Activated CD4-positive, alpha-beta T cell treated with anti-CD3 and anti-CD28 coated beads, Interleukin-2, Interleukin-4, amounts not matched to agents 100 ng/mL and 50 ng/mL, durations not matched to agents 16 hours and 8 hours (primary cell): ENCODE measurements at places on chromosomes 5 and 9.
A peak's percentile ranks its signal among the peaks of the same experiment; 100 is the strongest.

DNA sequence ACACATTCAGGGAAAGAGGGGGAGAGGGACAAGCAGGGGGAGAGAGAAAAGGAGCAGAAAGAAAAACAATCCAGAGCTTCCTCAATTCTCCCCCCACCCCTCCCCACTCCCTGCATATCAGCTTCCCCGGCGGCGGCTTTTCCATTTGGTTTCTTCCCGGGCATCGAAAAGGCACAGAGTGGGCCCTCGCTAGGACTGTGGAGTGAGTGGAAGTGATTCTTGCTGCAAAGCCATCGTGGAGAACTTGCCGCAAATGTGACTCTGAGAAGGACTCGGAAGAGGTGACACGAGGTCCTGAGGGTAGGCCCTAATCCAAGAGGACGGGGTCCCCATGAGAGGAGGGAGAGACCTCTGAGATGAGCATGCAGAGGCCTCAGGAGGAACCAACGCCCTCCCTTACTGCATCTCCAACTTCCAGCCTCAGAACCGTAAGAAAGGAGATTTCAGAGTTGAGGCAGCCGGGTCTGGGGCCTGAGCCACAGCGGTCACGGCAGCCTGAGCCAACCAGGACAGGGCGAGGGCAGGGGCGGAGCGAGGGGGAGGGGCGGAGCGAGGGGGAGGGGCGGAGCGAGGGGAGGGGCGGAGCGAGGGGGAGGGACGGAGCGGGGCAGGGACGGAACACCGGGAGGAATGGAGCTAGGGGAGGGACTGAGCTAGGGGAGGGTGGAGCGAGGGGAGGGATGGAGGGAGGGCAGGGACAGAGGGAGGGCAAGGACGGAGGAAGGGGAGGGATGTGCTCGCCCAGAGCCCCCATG lies 21.2 kb upstream of the SARDH start:
- DNase-seq = no peak

GRCh38 chr9:134166374-134166773 lies 2.0 kb upstream of the RNU6ATAC start:
- DNase-seq = no peak

GRCh38 chr5:17224858-17225511 lies 7.6 kb downstream of the BASP1 start:
- DNase-seq = no peak

GRCh38 chr5:159886296-159886695 lies 30.0 kb upstream of the ADRA1B start:
- DNase-seq = no peak

DNA sequence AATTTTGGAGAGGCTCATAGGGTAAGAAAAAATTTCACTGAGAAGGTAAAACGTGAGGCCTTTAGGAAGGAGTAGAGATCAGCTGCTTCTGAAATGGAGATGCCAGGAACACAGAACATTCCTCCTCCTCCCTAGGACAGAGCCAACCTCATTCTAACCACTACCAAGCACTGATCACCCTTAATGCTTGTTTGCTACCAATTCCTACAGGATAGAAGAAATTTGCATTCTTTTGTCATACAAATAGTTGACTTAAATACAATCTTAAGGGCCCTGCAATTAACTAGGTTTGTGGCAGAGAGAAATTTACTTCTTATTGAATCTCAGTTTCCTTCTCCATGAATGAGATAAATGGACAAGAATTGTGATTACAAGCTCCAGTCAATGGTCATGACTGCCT lies 780.2 kb upstream of the WWC1 start:
- DNase-seq = no peak

- no peak for DNase-seq
Measured at GRCh38 chr5:171149333-171149732, 159.7 kb upstream of the TLX3 start.

DNA sequence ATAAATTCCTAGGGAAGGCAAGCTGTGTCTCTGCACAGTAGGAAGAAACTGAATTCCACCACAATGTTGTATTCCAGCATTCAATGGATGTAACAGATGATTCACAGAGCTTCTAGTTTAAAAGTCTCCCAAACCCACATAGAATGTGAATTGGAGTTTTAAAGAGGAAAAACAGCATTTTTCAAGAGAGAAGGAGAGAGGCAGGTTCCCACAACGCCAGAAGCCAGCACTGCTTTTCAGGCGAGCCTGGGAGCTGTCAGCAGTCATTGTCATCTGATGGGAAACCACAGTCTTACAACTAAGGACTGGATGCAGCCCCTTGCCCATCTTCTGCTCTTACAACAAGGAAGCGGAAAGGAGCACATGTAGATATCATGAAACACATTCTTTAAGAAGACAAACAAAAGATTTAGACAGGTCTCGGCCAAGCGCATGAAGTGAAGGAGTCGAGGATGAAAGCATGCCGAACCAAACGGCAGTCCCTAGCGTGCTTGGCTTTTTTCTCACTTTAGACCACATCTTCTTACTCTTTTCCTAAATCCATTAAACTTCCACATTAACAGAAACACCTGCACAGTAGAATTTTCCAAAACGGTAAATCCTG lies 638 bp downstream of the DIRAS2 start:
- DNase-seq = no peak

GRCh38 chr5:134140530-134141201 lies 26.2 kb downstream of the TCF7 start:
- peak; percentile 70 for DNase-seq

DNA sequence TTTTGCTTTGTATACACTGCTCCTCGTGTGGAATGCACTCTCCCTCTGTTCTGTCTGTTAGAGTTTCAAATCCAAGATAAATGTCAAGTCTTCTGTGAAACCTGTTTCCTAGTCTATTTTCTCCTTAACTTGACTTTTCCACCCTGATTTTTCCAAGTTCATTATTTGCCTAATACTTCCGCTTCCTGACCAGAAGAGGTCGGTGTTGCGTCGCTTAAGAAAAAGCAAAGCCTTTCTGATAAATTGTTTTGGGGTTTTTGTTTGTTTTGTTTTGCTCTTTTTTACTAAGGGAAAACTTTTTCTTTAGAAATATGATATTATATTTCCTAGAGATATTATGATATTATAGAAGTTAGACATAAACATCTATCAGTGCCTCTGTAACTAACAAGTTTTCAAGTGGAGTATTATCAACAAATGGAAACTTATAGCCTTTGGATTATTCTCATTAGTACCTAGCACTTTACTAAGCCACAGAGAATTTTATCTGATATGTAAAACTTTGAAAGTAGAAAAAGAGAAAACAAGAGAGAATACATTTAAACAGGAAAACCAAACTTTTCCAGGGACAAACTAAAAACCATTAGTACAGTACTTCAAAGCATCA lies 55.8 kb downstream of the PHAX start:
- peak; percentile 39 for DNase-seq

DNA sequence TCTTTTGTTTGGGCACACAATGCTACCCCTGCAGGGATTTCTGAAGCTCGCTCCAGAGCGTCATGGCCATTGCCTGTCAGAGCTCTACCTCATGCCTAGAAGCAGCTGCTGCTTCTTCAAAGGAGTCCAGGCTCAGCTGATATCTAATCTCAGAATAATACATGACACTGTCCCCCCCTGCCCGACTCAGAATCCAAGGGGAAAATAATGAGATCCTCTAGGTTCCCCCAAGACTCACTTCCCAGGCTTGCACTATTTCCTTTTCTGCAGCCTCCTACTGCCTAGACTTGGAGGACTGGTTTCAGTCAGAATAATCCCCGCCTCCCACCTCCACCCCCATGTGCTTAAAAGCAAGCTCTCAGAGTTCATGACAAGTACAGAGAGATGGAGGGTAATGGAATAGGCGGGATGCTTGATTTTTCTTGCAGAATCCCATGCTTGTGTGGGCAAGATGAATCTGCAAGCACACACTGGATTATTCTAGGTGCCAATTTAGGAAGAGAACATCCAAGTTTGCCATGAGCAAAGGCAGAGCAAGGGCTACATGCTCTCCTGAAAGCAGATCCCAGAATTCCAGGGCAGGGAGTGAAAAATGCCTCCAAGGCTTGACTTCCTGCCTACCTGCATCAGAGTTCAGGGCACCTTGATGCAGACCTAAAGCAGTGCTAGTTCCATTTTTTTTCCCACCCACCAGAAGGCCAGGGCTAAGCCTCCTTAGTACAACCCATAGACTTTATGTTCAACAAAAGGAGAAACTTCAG lies 97.4 kb upstream of the IFNK start:
- DNase-seq = no peak

DNA sequence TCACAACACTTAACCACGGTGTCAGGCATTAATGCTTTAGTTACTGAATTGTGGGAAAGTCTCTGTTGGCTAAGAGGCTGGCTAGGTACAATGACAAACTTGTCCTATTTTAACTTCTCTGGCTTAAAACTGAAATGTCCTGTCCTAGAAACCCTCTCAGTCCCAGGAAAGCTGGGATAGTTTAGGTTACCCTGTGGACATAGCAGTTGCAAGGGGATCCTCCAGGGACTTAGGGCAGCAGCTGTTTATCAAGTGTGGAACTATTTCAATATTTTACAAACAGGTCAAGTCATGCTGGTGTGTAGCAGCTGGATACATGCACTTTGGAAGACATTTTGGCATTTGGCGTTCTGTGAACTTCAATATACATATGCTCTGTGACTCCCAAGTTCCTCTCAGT lies 95.0 kb upstream of the ARRDC3 start:
- DNase-seq = no peak

DNA sequence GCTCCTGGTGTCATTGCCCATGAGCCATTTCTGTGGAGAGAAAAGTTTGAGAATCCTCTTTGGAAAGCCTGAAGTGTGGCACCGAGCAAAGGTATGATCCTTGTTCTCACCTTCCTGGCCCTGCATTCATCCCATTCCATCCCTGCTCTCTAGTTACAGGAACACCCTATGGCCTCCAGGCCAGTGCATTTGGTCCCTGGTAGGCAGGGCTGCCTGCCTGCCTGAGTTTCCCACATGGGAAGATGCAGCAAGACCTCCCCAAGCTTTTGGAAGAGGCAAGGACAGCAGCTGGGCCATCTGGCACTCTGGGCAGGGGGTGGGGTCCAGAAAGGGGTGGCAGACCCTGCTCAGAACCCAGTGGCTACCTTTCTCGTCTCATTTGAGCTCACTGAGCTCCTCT lies 24.5 kb downstream of the IGIP start:
- no peak for DNase-seq

DNA sequence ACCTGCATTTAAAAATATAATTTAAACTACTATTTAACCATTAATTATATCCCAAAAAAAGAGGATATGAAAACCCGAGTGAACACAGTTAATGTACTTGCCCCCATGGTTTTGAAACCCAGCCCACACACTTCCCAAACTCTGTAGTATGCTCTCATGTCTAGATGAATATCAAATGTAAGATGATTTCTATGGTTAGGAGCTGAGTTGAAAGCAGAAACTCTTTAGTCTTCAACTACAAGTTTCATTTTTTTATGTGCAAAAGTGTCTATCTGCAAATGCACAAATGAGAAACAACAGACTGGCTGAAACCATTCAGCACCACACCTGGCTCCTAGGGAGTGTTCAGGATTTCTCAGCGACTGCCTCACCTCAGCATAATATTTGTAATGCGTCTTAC lies 183.3 kb downstream of the SEMA5A start:
- DNase-seq = no peak

DNA sequence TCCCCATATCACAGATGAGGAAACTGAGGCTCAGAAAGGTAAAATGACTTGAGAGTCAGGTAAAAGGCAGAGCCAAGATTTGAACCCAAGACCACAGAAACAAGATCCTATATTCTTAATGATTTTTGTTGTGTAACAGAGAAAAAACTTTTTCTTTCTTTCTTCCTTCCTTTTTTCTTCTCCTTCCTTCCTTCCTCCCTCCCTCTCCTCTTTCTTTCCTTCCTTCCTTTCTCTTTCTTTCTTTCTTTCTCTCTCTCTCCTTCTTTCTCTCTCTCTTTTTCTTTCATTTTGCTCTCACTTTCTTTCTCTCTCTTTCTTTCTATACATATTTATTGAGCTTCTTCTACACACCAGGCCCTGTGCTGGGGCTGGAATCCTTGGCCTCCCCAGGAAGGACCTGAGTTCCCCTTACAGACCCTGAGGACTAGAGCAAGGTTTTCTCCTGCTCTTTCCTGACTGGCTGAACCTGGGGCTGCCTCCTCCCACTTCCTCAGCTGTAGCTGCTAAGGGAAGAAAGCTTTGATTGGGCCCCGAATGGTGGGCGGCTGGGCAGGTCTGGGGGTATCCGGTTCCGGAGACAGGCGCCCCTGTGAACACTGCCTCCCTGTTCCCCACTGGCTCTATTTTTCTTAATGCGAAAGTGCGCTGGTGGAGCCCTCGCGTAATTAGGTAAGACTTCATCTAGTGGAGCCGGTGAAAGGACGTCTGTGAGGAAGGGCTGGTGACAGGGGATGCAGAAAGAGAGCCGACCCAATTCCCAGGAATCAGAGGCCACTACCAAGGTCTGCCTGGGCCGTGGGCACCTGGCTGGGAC lies 27.4 kb upstream of the KIF12 start:
- DNase-seq = no peak

- DNase-seq = no peak
Measured at GRCh38 chr9:38694676-38695075, 25.3 kb downstream of the FAM240B start.

DNA sequence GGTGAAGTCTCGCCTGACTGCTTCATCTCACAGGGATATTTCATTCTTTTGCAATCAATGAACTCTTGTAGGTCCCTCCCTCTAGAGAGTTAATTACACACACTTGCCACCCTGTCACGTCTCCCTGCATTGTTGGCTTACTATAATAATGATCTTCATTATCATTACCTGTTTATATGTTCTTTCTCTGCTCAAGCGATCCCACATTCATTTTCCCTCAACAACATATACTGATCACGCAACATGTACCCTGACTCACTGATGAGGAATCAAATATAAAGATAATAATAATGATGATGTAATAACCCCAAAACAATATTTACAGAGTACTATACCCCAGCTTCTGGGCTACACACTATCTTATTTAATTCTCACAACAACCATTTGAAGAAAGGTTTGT lies 88.5 kb downstream of the FEM1C start:
- DNase-seq = no peak

GRCh38 chr5:137370096-137371071 lies 128.7 kb downstream of the SPOCK1 start:
- DNase-seq = no peak

DNA sequence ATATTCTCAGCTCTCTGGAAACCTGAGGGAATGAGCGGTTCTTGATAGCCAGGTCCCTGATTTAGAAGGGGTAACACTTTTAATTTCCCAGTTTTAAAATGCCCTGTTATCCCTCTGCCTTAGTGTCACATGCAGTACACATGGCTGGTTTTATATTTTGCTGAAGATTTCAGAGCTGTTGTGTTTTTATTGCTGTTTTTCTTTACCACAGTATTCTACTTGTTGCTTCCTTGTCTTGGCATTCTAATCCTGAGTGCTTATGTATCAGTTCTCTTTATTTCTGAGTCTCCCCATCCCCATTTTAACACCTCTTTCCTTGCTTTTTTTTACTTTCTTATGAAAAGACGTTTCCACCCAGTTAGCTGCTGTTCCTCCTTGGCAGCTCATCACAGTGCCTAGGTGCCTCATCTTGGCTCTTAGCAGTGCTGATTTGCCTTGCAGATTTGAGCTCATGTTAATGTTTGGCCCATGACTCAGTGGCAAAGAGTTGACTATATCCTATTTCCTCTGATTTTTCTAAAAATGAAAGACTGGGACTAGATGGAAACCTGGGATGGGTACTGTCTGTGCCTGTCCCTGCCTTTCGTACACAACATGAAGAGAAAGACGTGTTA lies 3.7 kb downstream of the MTRR start:
- no peak for DNase-seq
